Aortic smooth muscle cell (primary cell): ENCODE measurements at places on chromosomes 11 and 22. TPM values are rescaled to one million over a fixed set of nuclear protein-coding genes. Genes with fewer than 3 reads are reported as not detected.

TKFC gene
- 14.5 and 20.1 TPM in 2 replicates for total RNA-seq

ADM2 gene
- total RNA-seq, result under 0.01 and 0.37 TPM in 2 replicates

NXPE1 gene
- total RNA-seq, result not detected in 2 replicates

EMID1 gene
- total RNA-seq, result not detected in 2 replicates

FOLH1 gene
- total RNA-seq, result 0.13 and 0.62 TPM in 2 replicates

SCN2B gene
- not detected in 2 replicates for total RNA-seq

SEC14L2 gene
- 10.2 and 11.6 TPM in 2 replicates for total RNA-seq

OR5L2 gene
- total RNA-seq, result not detected in 2 replicates

CASP1 gene
- total RNA-seq, result 33.2 and 34.4 TPM in 2 replicates

LRRC32 gene
- 126 and 128 TPM in 2 replicates for total RNA-seq

OR8D1 gene
- not detected in 2 replicates for total RNA-seq

OR8G1 gene
- not detected in 2 replicates for total RNA-seq
